Cortex of kidney (tissue), 1 donor: ENCODE measurements at places on chromosomes 6 and 20.

GRCh38 chr6:111872401-111873177 is 663 bp downstream of the FYN start:
- no peak for DNase-seq

DNA sequence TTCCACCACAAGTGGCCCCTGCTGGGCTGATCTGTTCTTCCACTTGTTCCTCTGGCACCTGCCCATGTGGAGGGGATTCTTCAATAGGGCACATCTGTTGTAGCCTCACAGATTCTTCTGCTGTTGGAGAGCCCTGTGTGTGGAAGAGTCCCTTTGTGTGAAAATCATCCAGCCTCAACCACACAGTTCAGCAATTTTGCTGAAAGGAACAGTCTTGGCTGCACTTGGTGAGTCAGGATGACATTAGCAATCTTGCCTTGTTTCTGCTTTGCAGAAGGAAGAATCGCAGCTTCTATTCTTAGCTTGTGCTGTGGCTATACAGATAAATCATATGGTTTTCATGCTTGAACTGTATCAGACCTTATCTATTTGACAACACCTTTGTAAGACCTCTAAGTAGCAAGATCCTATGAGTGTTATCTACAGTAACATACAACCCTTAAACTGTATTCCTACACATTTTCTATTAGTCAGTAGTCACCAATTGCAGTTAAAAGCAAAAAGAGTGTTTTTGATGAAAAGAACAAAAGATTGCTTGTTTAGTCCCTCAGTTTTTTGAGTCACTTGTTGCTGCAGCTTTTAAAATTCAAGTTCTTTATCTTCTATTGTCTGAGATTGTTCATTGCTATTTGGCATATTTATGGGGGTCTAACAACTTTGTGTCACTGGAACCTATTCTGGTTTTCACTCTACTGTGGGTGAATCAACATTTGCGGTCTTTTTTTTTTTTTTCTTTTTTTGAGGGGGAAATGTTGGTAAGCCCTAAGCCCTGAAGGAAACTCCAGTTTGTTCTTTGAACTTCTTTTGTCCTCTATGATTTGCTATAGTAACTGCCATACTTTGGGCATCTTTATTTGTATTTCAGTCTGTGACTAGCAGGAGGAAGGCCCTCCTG is 231.6 kb downstream of the TFAP2B start:
- DNase-seq: no peak

- DNase-seq: no peak
Observed at GRCh38 chr6:167211881-167212712, 54.3 kb upstream of the GPR31 start.

DNA sequence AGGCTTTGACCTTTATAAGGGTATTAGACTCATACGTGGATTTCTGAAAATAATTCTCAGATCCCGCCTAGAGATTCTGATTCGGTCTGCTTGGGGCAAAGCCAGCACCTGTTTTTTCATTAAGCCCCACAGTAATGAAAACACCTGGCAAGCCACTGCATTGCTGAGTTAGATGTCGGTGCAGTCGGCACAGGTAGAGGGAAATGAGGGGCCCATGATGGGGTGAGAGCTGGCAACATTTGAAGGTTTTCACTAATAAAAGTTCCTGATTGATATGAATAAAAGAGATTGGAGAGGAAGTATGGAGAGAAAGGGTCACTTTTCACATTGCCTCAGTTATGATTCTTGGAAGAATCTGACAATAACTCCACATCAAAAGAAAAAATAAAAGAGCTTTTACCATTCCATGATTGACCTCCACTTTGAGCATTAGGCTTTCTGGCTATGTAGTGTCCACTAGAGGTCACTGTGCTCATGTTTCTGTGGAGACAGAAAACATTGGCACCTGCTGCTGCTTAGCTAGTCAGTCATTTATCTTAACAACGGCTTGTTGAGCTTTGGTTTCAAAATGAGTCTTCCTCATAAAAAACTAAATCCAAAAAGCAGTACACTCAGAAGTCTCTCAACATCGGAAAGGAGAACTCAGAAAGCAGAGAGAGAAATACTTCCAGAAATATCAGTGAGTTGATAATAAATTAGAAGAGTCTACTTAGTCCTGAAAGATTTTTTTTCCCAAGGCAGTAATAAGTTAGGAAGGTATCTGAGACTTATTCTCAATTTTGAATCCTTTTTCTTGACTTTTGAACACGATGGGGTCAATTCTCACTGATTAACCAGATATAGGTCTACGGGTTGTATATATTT is 53.3 kb upstream of the KLHL31 start:
- DNase-seq: no peak

GRCh38 chr20:18647777-18648176 is 59.9 kb downstream of the DTD1 start:
- no peak for DNase-seq

DNA sequence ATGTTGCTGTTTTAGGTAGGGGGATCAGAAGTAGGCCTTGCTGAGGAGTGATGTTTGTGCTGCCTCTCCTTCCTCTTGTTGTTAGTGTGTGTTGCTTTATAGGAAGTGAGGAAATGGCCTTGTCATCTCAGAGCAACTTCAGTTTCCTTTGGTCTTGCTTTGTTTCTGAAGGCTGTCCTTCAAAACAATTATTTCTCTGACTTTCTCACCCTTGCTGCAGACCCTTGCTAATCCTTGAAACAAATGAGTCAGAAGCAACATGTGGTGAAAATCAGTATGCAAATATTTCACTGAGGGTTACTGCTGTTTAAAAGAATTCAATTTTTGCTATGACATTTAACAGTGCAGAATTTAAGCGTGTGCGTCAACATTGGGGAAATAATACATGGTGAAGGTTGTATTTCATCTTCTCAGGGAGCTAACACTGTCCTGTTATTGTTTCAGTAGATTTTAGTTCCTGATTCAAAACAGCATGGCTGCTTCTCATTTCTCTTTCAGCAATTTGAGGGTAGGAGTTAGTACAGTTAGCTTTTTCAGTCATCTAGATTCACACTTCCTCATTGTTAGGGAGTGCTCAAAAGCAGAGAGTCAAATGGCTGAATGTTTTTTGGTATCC is 13.8 kb downstream of the RNF144B start:
- DNase-seq: no peak

GRCh38 chr20:57769756-57770155 is 59.9 kb upstream of the PMEPA1 start:
- no peak for DNase-seq

DNA sequence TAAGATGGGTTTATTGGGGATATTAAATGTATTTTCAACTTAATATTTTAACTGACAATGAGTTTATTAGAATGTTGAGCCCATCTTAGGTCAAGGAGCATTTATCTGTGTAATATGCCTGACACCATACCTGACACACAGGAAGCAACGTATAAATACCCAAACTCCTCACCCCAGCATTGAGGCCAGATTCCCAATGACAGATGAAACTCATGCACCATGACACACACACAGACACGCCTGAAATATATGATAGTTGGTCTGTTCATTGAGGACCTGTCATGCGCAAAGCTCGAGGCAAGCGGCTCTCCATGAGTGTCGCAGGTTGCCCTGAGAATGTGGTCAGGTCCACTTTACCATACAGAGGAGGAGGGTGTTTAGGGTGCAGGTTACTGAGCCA is 64.1 kb downstream of the GFOD1 start:
- DNase-seq: no peak

DNA sequence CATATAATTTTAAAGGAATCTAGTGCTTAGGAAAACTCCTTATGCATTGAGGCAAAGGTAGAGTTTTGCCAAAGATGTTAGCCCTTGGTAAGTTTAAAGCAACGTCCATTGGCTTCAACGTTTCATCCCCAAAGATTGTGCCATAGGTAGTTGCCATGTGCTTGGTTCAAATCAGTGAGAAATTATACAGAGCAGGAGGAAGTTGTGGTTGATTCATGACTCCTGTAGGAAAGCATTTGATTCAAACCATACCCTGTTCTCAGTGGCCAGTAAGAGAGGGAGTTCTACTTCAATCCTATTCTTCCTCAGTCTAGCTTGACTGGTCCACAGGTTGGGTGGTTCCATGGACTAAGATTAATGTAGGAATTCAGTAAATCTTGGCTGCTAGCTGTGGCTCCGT is 535.6 kb downstream of the QKI start:
- DNase-seq: no peak

DNA sequence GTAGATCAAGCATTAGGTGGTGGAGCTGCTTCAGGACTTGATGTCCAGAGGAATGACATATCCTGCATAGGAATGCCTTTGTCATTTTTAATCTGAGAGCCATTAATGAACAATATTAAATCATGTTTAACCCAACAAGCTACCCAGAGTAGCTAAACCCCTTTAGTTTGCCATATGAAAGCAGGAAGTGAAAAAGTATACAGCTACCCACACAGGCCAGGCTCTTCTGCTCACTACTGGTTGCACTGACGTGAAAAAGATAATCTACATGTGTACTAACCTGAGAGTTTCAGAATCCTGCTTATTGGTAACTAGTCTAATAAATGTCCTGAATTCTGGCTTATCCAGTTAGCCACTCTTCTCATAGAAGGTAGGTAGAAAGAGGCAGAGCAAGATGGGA is 19.9 kb downstream of the GLYATL3 start:
- no peak for DNase-seq

DNA sequence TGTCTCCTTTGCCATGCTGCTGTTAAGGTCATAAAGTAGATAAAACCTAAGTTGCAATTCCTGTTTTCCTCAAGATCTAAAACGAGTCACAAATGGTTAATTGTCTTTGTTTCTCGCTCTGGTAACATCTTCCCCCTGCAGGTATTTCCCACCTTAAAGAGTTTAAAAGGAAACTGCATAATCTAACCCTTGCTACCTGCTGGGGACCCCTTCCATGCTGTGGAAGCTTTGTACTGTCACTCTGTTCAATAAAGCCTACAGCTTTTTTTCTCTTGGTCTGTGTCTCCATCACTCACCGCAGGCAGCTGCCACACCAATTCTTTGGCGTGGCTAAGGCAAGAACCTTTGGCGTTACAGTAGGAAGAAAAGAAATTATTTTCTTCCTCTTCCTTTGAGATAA is 117.7 kb upstream of the GJE1 start:
- DNase-seq: no peak

DNA sequence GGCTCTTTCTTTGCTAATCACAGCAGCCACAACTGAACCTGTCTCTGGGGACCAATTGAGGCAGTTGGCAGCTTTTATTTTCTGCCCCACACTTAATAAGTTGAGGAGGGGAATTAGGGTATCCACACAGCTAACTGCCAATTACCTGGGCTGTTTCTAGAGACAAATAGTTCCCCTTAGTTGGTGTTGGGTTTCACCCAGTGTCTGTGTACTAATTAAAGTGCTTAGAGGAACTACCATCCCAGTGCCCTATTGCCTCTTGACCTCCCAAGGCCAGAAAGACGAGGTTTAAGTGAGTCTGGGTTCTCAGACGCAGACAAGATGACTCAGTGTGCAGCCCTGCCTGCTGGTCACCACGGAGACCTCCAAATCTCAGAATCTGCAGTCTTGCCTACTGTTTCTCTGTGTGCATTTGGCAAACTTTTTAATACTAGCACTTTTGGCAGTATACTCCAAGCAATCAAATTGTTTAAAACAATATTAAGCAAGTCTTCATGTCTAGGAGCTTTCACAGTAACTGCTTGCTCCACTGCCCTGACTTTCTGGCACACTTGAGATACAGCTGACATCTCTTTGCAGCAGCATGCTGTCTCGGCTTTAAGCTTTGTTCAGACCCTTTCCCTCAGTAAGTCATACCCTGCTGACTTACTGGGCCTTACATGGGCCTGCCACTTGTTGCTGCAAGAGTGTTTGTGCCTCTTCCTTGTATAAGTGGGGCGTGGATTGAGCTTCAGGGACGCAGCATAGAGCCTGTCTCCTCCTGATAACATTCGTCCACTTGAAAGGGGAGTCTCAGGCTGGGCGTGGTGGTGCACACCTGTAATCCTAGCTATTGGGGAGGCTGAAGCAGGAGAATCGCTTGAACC is 31.9 kb downstream of the STK35 start:
- DNase-seq: no peak

DNA sequence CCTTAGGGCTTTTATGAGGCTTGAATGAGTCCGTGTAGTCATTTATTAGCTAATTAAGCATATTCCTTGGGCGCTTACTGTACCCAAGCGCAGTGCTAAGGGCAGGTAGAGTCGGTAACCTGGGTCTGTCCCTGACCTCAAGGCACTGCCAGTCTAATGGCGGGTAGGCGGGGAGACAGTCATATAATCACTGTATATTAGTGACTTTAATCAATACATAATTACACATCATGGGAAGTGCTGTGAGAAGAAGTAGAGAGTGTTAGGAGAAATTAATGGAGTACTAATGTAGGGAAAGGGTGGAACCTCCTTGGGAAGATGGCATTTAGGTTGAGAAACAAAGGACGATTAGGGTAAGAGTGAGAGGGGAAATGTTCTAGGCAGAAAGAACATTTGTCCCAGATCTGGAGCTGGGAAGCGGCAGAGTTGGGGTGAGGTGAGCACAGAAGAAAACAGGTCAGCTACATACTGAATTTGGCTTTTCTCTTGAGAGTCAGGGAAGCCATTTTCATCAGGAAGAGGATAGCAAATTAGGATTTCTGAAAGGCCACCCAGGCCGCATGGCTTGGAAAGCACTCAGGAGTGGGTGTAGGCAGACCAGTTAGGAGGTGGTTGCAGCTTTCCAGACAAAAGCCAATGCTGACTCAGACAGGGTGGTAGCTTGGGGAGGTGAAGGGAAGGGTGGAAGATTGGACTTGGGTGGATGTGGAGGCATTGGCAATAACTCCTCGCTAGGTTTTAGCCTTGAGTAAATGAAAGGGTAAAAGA is 954 bp upstream of the BLCAP start:
- no peak for DNase-seq

- DNase-seq: no peak
Observed at GRCh38 chr6:21597801-21598673, 4.5 kb downstream of the SOX4 start.

DNA sequence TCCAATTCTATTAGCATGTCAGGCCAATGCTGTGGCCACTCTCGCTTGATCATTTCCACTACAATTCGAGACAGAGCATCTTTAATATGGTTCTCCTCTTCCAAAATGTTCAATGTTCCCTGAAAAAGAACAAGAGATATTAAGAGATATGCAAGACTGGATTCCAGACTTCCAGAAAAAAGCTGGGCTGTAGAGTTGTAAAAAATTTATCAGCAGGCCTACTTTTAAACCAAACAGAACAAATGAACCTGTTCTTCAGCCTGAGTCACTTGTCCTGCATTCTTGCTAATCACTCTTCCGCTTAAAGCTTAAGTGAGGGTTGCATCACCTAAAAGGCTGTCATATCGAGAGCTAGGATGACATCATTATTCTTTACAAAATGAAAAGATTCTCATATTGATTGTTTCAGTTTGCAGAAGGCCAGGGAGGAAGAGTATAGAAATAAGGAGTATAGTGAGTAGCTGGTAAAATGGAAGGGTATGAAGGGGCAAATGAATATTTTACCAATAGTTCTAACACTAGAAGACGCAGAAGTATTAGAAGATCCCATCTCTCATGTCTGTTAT is 4.9 kb downstream of the XPO5 start:
- no peak for DNase-seq

DNA sequence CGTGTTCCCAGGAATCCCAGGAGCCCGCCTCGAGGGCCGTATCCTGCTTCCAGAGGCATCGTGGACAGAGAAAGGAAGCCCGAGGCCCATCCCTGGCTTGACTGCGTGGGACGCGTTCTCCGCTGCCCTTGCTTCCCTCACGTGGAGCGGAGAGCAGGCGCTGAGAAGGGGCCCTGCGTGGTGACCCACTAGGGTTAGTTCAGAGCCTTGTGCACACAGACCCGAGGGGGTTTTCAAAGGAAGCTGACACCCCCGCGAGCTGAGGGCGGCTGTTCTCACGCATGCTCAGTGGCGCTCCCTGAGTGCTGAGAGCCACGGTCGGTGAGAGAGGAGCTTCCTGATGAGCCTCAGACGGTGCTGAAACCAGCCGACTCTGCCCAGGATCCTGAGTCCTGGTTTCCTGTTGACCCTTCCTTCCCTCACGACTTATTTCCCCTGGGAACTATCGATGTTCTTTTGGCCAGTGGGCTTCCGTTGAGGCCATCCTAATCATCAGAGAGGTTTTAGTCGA is 28.9 kb upstream of the CCR6 start:
- DNase-seq: no peak
